ENCODE measurements at places on chromosomes 4 and X.

GRCh38 chr4:28248269-28248668, 1387.6 kb downstream of the STIM2 start:
- DNase-seq = no peak

DNA sequence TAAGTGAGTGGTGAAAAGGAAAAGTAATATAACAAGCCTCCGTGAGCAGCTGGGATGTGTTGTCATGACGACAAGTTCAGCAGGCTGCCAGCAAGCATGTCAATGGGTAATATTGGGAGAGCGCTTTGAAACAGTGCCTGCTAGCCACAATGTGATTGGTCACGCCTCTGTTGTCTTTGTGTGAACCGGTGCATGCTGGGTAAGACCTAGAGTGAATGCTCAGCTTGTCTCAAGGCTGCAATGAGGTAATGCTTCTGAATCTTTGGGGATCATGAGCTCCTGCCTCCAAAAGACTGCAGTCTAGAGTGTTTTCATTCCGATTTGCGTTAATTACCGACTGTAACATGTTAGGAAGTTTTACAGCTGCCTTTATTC, 54.9 kb downstream of the STOX2 start:
- DNase-seq = no peak

DNA sequence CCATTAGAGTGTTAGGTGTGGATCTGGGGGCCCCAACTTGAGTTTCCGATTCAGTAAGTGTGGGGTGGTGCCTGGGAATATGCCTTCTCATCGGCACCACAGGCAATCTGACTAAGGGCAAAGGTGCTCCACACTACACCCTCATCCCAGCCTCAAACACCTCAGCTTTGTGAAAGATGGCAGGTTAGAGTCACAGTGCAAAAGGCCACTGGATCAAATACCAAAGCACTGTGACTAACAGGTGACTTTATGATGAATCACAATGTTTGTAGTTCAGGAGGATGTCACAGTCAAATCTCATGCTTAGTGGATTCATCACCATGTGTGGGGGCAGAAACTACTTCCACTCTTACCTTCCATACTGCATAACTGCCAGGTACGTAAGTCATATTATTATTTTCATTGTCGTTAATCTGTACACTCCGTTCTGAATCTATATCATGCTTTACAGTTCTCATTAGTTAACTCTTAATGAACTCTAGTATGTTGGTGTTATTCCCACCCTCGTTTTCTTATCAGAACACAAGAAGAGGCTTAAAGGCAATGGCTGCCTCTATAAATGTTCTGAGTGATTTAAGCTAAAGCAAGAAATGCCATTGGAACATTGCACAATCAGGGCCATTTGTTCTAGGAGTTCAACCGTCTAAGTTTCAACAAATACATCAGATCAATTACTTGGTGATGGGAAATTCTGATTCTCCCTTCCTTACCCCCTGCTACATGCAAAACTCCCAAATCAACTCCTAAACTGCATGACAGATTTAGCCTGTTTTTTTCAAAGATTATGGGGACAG, 50.2 kb downstream of the PRKG2 start:
- DNase-seq = no peak

GRCh38 chr4:40550948-40551462, 78.7 kb downstream of the RBM47 start:
- no peak for DNase-seq

DNA sequence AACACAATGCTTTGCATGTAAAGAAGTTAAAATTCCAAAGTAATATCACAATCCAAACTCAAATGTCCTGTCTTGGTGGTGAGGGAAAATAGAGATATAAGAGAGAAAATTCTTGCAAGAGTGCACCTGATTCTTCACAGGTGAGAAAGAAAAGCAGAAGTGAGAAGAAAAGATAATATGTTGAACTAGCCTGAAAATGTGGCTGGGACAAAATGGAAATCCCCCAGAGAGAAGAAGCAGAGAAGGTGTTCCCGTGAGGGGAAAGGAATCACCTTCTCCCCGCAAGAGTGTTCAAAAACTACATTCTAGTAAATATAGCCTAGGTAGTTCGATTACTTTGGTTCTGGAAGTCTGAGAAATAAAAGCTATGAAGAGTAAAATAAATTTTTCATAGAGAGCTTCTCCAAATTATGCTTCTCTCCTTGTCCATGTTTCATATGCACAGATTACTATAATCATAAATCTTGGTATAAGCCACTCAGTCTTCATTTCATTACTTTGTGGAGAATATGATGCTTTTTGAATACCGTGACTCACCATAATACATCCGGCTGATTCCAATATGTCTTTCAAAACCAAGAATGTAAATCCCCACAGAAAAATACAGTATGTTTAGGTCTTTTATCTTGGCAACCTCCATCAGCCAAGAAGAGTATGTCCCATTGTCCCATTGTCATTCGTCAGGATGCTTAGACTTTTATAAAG, 63.1 kb downstream of the COX18 start:
- no peak for DNase-seq

GRCh38 chr4:152052451-152053057, 291.7 kb upstream of the GATB start:
- DNase-seq = no peak

DNA sequence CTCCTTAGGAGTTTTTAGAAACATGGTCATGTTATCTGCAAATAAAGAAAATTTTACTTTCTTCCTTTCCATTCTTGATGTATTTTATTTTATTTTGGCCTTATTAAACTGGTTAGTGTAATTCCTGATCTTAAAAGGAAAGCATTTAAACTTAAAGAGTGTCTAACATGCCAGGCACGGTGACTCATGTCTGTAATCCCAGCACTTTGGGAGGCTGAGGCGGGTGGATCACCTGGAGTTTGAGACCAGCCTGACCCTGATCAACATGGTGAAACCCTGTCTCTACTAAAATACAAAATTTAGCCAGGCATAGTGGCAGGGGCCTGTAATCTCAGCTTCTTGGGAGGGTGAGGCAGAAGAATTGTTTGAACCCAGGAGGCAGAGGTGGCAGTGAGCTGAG, 281.3 kb downstream of the PTTG2 start:
- DNase-seq = no peak

- no peak for DNase-seq
Measured at GRCh38 chr4:81854406-81854805, 382.7 kb upstream of the RASGEF1B start.

- DNase-seq = no peak
Measured at GRCh38 chr4:1506956-1507721, 100.9 kb upstream of the NKX1-1 start.

DNA sequence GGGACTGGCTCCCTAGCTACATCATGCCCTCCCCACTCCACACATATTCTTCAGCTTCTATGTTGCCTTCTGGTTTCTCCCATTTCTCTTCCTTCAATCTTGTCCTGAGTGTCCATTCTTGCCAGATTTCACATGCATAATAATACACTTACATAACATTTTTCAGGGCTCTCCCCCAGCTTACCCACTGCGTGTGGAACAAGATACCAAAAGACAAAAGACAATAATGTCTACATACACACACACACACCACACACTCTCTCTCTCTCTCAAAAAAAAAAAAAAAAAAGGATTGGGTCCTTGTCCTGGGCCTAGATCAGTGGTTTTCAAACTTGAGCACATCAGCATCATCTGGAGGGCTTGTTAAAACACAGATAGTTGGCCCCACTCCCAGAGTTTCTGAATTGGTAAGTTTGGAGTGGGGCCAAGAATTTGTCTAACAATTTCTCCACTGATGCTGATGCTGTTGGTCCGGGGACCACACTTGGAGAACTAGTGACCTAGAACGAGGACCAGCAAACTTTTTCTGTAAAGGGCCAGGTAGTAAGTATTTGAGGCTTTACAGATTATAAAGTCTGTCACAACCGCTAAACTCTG, 6.5 kb upstream of the SMARCA1 start:
- no peak for DNase-seq

DNA sequence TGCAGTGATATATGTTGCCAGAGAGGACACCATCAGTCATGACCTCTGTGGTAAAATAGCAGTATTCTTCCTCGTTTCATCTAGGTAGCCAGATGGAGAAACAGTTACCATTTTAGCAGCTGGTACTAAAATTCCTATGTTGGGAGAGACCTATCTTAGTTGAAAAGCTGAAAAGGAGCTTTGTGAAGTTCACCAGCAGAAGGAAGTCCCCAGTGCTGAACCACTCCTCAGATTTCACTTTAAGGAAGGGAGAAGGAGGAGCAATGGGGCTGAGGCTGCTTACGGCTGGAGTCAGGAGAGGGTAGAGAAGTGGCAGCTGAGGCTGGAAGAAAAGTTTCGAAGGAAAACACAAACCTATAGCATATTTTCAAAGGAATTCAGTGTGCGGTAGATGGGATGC, 103.7 kb downstream of the ATXN3L start:
- no peak for DNase-seq

DNA sequence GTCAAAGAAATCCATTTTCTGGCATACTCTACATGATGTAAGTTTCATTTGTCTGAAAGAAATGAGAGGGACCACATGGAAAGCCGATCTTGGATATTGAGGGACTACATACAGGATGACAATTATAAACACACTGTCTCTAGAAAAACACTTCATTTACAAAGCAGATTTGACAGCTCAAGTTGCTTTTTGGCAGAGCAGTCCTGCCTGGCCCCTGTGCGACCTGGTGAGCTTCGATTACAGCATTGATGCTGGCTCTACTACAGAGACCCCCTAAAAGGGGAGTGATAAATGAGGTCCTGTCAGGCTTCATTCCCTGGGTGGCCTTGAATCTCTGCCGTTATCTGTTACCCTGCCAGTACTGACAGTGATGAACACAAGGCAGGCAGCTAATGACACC, 215.2 kb upstream of the NOCT start:
- no peak for DNase-seq

DNA sequence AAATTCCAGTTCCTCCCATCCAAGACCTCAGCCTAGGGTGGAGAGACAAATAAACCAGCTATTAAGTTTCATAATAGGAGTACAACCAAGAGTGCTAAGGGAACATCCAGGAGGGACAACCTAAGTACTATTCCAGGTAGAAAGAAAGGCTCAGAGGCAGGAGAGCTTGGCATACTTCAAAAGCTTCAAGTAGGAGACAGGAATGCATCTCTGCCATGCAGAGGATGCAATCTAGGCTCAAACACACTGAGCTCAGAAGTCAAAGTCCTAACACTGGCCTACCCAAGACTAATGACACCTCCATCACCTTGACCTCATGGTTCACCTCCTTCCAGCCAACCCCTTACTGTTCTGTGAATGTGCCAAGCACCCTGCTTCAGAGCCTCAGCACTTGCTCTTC, 8.1 kb downstream of the WDFY3 start:
- no peak for DNase-seq

- no peak for DNase-seq
Measured at GRCh38 chr4:150289198-150289597, 211.0 kb downstream of the DCLK2 start.

Data from activated CD8-positive, alpha-beta memory T cell treated with anti-CD3 and anti-CD28 coated beads for 4 hours (primary cell).